Left renal pelvis (tissue), 4 donors: ENCODE measurements at places on chromosomes 12 and 14.

DNA sequence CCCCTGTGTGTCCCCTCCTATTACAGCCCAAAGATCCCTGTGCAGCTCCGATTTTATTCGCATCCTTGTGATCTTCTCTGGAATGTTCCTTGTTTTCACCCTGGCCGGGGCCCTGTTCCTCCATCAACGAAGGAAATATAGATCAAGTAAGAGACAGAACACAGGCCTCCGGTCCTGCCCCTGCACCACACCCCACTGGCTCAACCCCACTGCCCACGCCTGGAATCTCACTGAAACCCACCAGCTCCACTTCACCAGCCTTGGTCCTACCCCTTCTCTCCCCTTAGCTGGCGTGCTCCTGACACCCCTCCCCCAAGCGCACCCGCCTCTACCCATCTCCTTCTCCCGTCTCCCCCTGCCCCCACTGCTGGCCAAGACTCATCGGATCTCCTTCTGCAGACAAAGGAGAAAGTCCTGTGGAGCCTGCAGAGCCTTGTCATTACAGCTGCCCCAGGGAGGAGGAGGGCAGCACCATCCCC, 934 bp upstream of the TAPBPL start:
- DNase-seq = no peak

GRCh38 chr14:50600849-50601248, 40.9 kb downstream of the ATL1 start:
- no peak for DNase-seq

DNA sequence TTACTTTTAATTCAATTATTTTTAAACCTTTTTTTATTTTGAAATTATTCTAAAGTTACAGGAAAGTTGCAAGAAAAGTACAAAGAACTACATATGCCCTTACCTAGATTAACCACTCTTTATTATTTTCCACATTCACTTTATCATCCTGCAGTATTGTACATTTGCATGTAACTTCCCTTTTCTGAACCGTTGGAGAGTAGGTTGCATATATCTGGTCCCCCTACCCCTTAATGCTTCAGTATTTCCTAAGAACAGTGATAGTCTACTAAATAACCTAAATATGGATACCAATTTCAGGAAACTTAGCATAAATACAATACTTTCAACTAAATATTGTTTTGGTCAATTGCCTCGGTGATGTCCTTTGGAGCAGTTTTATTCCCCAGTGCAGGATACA, 15.0 kb downstream of the G2E3 start:
- no peak for DNase-seq

DNA sequence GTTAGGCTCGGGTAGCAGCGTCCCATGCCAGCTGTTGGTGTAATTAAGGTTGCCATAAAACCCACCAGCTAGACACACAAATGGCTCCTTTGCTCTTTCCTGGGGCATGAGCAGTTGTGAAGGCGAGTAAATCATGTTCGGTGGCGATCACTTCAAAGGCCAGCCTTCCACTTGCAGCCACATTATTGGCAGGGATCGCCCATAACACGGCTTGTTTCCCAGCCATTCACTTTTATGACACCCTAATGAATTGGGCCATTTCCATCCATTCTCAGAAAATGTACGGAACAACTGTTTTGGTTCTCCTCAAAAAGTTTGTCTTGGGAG, 63.4 kb downstream of the BEGAIN start:
- DNase-seq = no peak
